ENCODE measurements at places on chromosomes 2 and 18.
A peak's percentile ranks its signal among the peaks of the same experiment; 100 is the strongest.

- DNase-seq = no peak
These were observed 12.5 kb downstream of the SPTBN1 start for GRCh38 chr2:54468673-54469072.

DNA sequence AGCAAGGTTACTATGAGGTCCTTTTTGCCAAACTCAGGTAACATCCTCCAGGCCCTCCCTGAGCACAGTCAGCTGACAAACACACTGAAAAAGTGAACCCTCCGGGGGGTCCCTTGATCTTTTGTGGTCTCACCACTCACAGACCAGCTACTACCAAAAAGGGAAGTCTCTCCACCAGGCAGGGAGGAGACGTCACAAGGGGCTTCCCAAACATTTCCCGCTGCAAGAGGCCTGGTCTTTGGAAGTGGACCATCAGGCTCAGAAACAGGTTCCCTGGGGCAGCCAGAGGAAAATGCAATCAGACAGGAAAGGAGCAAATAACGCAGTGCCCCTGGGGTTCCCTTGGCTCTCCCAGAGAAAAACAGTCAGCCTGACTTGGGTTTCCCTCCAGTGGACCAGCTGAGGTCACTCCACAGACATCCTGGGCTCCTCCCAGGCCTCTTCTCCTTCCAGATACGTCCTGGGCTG lies 38.7 kb upstream of the POMC start:
- no peak for DNase-seq

DNA sequence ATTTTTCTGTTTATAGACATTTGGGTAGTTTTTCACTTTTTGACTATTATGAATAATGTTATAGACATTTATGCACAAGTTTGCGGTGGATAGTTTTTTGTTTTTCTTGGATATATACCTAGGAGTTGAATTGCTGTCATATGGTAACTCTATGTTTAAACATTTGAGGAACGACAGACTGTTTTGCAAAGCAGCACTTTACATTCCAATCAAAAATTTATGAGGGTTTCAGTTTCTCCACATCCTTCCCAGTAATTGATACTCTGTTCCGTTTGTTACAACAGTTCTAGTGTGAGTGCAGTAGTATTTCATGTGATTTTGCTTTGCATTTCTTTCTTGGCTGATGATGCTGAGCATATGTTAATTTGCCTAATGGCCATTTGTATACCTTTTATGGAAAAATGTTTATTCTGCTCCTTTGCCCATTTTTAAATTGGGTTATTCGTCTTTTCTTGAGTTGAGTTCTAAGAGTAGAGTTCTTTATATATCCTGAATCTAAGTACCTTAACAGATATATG lies 617.3 kb upstream of the LRATD1 start:
- DNase-seq = no peak

GRCh38 chr2:9753665-9754531 lies 89.4 kb upstream of the TAF1B start:
- DNase-seq = no peak

GRCh38 chr2:71276311-71277146 lies 49.6 kb upstream of the PAIP2B start:
- DNase-seq = peak; percentile 73

- no peak for DNase-seq
These were observed 120.2 kb downstream of the PTGR3 start for GRCh38 chr18:75088622-75089211.

- no peak for DNase-seq
These were observed 11.0 kb upstream of the GAREM2 start for GRCh38 chr2:26161926-26162325.

DNA sequence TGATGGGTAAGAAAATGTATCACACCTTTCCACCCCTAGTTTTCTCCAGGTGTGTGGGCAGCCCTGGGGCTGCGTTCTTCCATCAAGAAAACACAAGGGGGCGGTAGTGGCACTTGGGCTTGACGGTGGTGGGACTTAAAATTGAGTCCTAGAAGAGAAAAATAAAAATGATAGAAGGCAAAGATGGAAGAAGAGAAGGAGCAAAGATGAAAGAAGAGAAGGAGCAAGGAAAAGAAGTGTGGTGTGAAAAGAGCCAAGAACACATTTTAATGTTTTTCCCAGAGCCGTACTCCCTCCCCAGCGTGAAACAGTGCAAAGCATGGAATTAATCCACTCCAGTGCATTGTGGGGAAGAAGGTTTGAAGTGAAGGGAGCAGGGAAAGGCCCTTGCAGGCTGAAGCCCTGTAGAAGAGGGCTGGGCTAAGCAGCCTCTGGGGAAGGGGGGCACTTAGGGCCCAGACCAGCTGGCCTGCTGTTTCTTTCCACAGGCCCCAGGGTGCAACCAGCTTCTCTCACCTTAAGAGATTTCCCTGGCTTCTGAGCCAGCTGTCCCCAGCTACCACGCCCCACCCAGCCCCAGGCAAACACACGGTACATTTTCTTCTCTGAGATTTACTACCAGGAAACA lies 256.8 kb downstream of the RNF152 start:
- DNase-seq = peak; percentile 55

DNA sequence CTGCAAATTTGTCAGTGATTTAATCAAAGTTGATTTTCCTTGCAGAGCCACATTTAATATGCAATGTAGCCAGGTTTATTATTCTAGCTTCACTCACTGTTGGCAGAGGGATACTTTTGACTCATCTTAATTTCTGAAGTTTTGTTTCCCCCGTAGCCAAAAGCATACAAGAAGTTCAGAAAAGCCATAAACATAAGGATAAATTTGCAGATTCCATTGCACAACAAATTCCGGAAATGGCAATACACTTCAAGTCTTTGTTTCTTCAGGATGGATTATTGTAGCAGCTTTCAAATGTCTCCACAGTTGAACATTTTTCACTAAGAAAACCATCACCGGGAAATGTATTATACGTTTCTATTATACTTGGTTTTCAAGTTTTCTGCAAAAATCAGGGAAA lies 88.0 kb upstream of the ZCCHC2 start:
- DNase-seq = no peak

DNA sequence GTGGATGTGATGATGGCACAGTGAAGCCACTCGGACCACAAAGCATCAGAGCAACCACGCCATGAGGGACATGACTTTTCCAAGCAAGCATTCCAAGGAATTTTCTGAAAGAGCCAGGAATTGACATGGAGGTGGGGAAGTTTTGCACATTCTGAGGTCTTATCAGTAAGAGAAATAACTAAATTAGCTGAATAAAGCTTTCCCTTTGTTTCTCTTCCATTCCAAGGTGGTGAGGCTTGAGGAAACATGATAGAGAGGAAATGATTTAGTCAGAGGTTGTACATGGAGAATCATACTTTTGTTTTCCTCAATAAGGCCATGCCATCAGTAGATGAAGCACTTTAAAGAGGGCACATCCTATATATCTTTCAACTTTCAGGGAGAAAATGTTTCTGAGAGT lies 115.7 kb upstream of the MMADHC start:
- DNase-seq = no peak

GRCh38 chr2:191740016-191740419 lies 62.1 kb downstream of the NABP1 start:
- no peak for DNase-seq

DNA sequence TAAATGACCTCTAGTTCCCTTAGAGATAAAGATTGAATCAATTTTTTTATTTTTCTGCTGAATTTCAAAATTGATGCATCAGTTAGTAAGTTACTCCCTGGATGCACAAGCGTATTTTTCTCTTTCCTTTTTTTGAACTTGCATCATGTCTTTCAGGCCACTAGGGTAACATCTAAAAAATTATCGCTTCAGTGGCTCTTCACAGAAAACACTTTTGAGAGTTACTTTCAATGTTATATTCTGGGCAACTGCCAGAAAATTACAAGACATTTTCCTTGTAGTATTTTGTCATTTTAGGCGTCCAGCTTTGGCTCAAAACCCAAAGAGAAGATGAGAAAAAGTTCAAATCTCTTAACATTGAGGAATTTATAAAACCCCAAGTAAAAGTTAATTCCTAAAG lies 59.8 kb downstream of the DSEL start:
- no peak for DNase-seq

- no peak for DNase-seq
These were observed 48.7 kb upstream of the ZNF385B start for GRCh38 chr2:179909845-179910734.

GRCh38 chr2:1900732-1901131 lies 156.4 kb upstream of the PXDN start:
- DNase-seq = no peak

DNA sequence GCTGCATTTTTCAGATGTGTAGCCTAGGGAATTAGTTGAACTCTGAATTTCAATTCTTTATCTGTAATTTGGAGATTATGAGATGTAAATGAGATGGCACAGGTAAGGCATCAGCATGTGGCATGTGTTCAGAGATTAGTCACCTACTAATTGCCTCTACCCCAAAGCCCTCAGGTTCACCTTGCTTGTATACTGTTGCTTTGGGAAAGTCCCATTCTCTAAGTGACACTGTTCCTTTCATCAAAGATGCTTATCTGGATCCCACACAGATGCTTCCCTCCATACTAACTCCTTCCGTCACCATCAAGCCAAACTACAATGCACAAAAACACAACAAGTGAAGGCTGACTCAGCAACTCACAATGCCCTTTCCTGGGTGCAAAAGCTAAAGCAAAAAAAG lies 143.7 kb downstream of the LRATD1 start:
- no peak for DNase-seq

DNA sequence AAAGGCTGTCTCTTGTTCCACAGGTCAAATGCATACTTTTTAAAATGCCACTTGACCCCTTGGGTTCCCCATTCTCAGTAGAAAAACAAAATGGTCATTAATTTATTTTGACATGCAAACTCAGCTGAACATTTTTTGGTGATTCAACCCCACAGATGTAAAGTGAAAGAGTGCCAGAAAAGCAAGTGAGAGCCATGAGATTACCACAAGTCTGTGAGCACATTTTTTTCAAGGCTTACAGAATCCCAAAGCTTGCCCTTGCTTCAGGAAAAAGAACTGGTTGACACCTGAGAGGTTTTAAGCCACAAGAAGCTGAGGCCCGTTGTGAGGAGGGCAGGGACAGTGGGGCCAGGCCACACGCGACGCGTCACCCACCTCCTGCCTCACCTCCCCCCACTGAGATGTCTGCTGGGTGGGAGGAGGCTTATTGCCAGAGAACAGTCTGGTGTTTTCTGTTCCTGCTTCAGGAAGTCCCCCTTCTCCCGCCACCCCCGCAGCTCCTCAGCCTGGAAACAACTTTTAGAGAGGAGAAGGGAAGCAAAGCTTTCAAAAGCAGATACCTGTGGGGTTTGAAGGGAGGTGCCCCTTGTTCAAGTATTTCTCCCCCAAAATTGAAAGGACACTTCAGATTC lies 70.4 kb upstream of the CYP1B1 start:
- DNase-seq = peak; percentile 57

GRCh38 chr2:60551240-60552077 lies 2.0 kb downstream of the BCL11A start:
- no peak for DNase-seq

- no peak for DNase-seq
These were observed 54.6 kb upstream of the MBP start for GRCh38 chr18:77187189-77187588.

- no peak for DNase-seq
These were observed 105.4 kb upstream of the TLK1 start for GRCh38 chr2:171266102-171266501.

GRCh38 chr2:143451642-143452281 lies 322.5 kb downstream of the ARHGAP15 start:
- no peak for DNase-seq

DNA sequence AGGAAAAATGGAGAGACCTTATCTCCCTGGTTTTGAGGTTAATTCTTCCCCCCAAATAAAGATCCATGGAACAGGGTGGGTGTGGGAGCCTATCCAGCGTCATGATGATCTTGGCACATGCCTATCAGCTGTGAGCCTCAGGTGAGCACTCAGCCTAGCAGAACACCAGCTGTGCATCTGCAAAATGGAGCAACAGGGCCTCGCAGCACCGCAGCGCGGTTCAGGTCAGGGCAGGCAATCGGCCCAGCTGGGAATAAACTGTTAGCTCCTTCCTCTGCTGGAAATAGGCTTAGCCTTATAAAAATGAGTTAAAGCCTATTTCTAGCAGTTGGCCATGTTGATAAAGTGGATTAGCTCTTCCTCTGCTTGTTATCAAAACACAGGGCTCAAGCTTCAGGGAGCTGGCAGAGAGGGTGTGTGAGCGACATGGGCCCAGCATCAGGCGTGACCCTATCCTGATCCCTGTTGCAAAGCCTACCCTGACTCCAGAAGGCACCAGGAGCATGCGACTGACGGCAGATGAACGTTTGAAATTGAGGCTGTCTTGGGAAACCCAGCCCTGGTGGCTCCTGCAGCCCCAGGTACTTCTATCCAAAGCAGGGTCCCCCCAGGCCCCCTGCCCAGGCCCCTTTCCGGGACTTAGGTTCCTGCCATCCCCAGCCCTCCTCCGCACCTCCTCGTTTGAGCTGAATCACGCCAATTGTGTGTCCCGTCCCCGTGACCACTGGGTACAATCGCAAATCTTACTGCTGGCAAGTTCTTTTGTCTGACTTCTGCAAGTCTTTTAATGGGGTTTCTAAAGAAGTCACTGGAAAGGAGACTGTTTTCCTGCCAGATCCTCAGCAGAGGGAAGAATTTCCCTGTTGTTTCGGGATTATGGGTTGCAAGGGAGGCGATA lies 35.4 kb downstream of the ARHGEF4 start:
- DNase-seq = no peak

DNA sequence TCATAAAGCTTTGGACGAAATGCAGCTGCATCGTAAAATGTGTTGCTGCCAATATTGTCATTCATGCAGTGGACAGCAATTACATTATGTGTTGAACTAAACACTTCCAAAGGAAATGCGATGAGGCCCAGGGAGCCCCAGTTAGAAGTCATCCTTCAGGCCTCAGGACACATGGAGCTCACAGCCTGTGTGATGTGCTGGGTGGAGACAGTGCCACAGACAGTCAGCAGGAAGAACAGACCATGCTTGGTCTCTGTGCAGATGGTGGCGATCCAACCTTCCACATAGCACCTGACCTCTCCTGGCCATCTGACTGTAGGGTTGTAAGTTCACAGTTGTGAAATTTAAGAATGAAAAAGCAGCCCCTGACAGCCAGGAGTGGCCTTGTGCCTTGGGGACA lies 118.3 kb upstream of the ALKAL2 start:
- no peak for DNase-seq

- DNase-seq = no peak
These were observed 157.0 kb upstream of the SERPINE2 start for GRCh38 chr2:224195925-224196571.
